ENCODE measurements at places on chromosomes 4 and X. TPM values are rescaled to one million over a fixed set of nuclear protein-coding genes. Genes with fewer than 3 reads are reported as not detected.

Gene MAGEB17
- not detected for total RNA-seq

Gene TSPAN6
- 117 TPM for total RNA-seq

Gene DCAF4L1
- total RNA-seq, result under 0.01 TPM

GRCh38 chr4:139656614-139657486, 8.8 kb upstream of the MGST2 start:
- peak; percentile 84 for DNase-seq

Gene NPY2R
- not detected for total RNA-seq

DNA sequence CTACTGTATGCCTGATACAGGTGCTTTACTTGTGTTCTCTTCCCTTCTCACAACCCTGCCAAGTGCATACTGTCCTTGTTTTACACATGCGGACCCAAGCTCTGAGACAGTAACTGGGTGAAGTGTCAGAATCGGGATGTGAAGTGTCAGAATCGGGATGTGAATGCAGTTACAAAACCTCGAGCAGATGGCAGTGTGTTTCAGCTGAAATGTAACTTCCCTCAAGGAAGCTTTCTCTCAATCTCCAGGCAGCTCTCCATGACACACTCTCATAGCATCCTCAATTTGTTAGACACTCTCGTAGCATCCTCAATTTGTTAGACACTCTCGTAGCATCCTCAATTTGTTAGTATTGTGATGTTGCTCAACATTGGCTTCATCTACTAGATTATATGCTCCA, 1.1 kb upstream of the HPSE start:
- no peak for DNase-seq

Gene PPEF2
- under 0.01 TPM for total RNA-seq

DNA sequence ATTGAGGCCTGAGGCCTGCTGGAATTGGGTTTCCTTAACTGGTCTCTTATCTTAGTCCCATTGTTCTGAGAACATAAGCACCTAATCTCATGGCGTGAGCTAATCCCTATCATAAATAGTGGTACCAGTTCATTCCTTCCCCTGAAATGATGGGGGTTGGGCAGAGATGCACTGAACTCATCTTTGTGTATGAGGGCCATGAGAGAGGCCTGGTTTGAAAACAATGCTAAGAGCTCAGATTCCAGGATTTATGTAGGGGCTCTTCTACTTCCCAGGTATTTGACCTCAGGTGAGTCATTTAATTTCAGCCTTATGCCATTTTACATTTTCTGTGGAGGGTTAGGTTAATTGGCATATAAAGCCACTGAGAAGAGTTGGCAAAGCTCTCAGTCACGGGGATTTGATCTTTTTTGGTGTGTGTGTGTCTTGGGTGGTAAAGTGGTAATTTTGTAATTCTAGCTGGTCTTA, 4.4 kb downstream of the RBM3 start:
- no peak for DNase-seq

DNA sequence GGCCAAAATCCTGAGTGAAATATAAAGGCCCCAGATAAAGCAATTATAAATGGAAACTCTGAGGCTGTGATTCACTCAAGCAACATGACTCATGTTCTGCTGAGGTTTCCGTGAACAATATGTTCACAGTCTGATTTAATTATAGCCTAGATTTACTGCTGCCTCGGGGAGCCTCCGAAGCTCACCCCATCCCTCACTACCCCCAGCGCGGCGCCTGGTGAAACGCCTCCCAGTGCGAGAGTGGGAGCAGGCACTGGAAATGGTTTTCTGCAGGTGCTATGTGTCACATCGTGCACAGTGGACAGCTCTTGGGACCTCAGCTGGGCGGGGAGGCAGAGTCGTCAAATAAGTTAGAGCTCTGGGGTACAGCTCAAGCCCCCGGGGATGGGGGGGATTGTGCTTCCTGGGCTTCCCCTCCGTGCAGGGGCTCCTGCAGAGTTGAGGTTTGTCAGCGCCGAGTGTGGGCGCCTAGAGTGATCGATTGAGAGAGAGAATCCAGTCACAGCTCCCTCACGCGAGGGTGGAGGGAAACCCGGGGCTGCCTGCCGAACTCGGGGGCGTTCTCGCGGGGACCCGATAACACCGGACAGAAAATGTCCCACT, 110.6 kb downstream of the PHKA2 start:
- peak; percentile 60 for DNase-seq

Gene ADH4
- not detected for total RNA-seq

Gene PHOX2B
- total RNA-seq, result not detected

DNA sequence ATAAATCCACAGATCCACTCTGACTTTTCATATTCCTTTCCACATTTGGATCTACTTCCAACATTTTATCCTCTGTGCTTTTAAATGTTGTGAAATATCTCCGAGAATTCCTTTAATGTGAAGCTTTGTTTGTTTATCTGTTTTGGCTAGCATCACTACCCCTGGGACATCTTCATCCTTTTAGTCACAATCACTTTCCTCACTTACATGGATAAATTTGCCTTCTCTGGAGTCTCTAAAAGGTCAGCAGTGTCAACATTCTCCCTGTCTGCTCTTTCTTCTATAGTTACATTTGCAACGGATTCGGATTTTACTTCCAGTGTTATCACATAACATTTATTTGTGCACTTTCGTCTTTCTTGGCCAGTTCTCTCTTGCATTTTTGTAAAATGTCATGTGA, 34.2 kb upstream of the LRAT start:
- DNase-seq, result no peak

- DNase-seq, result no peak
Observed at GRCh38 chrX:45261005-45261404, 60.3 kb upstream of the DIPK2B start.

Gene PARM1
- total RNA-seq, result not detected

Gene BTC
- total RNA-seq, result not detected

Gene PRPS1
- total RNA-seq, result 15.5 TPM

- no peak for DNase-seq
Observed at GRCh38 chr4:56115898-56116297, 167.2 kb downstream of the CEP135 start.

GRCh38 chrX:6149060-6149872, 79.4 kb downstream of the NLGN4X start:
- DNase-seq, result no peak

DNA sequence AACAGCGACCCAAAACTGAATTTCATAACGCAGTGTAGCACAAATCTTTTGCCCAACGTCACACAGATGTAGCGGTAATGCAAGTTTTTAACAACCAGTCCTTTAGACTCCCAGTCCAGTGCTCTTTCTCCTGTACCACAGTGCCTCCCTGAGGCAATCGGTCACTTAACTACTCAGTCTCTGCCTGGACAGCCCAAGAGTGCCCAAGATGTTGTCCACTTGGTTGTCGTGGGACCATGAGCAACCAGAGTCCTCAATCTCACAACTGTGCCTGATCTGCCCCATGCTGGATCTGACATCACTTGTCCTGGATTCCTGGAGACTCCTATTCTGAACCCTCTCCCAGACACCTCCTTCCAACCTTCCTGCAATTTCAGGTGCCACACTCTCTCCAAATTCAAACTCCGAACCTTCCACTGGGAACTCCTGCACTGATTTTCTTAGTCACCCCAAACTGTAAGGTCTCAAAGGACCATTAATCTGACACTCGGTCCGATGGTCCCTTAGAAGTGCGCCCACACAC, 702 bp downstream of the MMGT1 start:
- DNase-seq, result peak; percentile 40

Gene FGFRL1
- total RNA-seq, result 6.3 TPM

GRCh38 chr4:152540941-152541340, 5.0 kb upstream of the FBXW7 start:
- DNase-seq, result no peak

Gene SMIM31
- not detected for total RNA-seq

DNA sequence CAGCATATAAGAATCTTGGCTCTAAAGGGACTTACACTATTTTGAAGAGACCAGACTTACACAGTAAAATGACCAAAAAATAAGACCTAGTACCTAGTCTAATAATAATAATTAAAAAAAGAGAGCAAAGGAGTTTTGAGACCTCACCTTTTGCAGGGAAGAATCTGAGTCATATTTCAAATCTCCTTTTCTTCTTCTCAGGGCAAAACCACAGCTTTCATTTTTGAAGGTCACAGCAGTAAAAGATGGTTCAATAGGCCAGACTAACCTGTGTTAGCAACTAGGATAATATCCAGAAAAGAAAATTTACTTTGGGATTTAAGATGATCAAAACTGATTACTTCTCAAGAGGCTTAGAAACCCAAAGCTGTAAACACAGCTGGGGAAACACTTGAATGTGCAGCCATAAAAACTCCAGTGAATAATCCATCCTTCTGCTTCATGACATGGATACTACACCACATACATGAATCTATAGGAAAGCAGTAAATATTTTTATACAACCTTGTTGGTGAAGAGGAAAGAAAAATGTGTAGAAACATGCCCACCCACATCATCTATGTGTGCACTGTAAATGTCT, 25.9 kb upstream of the LNX1 start:
- DNase-seq, result no peak

Gene CT45A5
- total RNA-seq, result not detected

DNA sequence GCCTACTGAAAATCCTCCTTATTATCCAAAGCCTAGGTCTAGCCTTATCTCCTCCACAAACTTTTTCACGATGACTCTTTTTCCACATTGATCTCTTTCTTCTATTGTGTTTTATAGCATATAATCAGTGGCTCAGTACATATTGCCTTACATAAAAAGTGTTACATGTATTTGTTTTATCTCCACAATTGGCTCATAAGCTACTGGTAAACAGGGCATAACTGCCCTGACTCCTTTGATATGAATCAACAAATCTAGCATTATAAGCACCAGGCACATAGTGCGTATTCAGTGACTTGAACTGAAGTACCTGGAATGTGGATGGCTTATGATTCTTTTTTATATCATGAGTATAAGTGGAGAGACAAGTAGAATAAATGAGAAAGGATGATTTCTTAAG, 206.8 kb downstream of the TEX13A start:
- no peak for DNase-seq

Gene TLR10
- total RNA-seq, result not detected

Gene PNMA3
- not detected for total RNA-seq

DNA sequence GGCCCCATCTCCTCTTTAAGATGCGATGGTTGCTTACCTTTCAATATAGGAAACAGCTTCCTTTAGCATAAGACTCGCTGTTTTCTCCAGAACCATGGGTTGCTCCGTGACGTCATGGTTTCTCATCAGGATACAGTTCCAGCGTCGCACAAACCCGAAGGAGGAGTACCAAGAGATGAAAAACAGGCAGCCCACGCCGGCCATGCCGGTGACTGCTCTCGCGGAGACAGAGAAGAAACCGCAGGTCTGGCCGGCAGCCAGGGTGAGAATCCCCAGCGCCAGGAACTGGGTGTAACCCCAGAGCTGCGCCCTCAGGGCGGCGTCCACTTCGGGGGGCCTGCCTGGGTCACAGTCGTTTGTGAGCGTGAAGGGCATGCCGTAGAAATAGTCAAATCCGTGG, 11.4 kb downstream of the ARSD start:
- no peak for DNase-seq

Gene CCNB3
- total RNA-seq, result 0.40 TPM

Gene TEC
- 1.8 TPM for total RNA-seq

DNA sequence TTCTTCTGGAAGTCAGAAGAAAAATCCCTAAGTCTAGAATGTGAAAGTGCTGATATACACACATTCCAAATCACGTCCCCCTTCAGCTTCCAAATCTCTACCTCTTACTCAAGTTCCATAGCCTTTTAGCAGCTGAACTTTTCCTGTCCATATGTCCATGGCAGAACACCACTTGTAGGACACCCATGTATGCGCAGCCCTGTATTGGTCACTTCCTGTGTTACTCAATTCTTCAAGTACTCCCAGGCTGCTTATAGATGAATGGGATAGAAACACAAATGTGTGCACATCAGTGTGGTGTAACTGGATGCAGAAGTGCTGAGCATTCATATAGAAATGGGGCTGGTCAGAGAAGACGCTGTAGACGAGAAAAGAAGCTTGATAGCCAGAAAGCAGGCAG, 18.8 kb downstream of the SRPX2 start:
- no peak for DNase-seq

DNA sequence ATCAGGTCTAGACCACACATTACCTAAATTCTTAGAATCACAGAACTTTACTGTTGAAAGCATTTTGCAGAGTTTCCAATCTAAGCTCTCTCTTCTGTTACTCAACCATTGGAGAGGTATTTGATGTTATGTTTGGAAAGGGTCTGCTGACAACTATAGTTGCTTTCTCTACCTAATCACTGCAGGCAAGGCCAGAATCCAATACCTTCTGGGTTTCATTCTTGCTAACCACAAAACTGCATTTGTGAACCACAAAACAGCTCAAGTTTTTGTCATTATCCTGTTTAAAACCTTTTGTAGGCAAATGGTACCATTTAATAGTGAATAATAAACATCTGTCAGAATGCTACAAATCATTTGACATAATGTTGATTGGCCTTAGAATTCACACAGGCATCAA, 380.1 kb downstream of the GASK1B start:
- no peak for DNase-seq

- DNase-seq, result peak; percentile 12
Observed at GRCh38 chr4:12359420-12359819, 930.7 kb upstream of the HS3ST1 start.
